ENCODE measurements at places on chromosomes 5 and 9. TPM values are rescaled to one million over a fixed set of nuclear protein-coding genes. Genes with fewer than 3 reads are reported as not detected.

DNA sequence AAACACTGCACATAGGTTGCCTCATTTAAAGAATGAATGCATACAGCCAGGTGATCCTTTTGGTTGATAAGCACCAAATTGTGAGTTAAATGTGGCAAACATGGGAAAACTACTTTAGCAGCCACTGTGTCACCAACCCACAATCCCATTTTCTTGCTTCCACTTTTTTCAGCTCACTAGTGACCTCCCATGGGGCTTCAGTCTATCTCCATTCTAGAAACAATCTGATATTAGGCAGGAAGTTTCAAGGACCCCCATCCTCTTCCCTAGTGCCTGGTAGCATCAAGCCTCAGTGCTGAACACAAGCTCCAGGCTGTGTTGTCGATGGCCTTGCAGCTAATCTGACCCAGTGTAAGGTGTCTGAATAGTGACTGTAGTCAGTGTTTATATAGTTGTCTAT lies 66.2 kb downstream of the PLPPR1 start:
- no peak for DNase-seq

DNA sequence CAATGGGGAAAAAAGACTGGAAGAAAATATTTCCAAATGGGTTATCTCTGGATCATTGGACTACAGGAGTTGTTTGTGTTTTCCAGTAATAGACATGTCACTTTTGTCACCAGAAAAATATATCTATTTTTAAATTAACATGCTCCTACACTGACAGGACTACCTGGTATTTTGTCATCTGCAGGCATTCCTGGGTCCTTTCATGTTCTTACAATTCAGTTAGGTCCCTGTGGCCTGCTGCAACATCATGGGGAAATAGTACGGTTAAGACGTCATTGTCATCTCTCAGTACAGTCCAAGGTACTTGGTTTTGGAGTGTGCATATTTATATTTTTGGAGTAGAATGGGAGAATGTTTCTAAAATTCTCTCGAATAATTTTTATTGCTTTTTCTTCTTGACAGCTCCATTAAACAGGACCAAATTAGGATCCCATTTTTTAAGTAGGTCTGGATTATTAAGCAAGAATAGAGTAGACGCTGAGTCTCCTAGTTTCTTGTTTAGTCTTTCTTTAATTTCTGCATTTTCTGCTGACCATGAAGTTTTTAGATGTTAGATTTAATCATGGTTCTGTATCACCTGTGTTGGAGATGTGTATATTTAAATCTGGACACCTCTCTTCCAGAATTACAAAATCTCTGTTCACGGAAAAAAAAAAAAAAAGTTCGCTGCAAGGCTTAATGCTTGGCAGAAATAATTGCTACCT lies 46.9 kb downstream of the SLC22A5 start:
- DNase-seq: peak; percentile 54

Gene TICAM2
- 0.98 TPM for total RNA-seq

- DNase-seq: no peak
These were observed 125.6 kb upstream of the TARS1 start for GRCh38 chr5:33315189-33315588.

DNA sequence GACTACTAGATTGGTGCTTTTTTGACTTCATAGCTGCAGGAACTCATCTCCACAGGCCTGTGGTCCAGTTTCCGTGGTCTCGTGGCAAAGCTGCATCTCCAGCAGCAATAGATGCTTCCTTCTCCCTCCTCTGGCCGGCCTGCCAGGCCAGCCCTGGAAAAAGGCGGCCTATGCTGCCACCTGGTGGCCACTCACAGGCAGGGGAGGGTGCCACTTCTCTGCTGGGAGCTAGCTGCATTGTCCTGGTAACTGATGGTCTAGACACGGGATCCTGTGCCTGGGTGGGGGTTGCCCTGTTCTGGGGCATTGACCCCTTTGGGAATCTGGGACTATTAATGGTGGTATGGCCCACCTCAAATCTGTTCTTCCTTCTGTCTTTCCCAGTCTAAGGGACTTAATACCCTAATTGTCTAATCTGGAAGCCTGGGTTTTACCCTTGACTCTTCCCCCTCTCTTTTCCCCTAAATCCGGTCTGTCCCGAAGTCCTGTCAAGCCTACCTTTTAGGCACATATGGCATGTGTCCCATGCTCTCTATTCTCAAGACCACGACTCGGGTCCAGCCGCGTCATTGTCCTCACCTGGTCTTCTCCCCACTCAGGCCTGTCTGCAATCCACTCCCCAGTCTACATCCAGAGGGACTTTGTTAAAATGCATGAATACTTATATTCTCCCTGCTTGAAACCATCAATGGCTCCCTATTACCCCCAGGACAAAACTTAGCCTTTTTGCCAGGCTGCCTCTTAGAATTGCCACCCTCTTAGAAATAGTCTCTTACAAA lies 20.1 kb upstream of the PTGS1 start:
- DNase-seq: no peak

GRCh38 chr5:98474782-98475181 lies 298.7 kb upstream of the RGMB start:
- no peak for DNase-seq

GRCh38 chr5:120388016-120388781 lies 75.9 kb upstream of the PRR16 start:
- DNase-seq: no peak

DNA sequence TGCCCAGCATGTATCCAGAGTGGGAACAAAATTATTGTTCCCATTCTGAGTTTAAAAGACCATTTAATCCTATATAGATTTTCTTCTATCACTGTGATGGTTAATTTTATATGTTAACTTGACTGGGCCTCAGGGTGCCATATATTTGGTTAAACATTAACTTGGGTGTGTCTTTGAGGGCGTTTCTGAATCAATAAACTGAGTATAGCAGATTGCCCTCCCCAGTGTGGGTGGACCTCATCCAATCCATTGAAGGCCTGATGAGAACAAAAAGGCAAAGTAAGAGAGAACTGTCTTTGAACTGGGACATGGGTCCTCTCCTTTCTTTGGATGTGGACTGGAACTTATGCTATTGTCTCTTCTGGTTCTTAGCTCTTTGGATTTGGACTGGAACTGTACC lies 17.3 kb downstream of the RIOK2 start:
- no peak for DNase-seq

DNA sequence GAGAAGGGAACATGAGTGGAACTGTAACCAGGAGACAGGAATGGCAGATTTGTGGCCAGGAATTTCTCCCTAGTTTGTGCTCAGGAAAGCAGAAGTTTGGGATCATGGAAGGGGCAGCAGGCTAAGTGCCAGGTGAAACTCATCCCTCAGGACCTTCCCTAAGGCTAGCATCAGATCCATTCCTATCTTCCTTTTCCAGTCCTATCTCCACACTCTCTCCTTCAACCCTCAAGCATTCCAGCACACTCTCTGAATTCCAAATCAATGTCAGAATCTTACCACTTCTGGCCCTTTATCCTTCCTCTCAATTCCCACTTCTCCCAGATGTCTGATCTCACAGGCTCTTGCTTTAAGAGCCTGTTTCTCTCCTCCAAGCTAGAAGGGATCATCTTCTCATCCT lies 53.2 kb upstream of the GRIA1 start:
- no peak for DNase-seq

Measured in vagina (tissue), 2 donors.